ENCODE measurements at places on chromosomes 4 and X.

GRCh38 chrX:72269671-72270251 is 7.3 kb downstream of the RPS4X start:
- DNase-seq: no peak

DNA sequence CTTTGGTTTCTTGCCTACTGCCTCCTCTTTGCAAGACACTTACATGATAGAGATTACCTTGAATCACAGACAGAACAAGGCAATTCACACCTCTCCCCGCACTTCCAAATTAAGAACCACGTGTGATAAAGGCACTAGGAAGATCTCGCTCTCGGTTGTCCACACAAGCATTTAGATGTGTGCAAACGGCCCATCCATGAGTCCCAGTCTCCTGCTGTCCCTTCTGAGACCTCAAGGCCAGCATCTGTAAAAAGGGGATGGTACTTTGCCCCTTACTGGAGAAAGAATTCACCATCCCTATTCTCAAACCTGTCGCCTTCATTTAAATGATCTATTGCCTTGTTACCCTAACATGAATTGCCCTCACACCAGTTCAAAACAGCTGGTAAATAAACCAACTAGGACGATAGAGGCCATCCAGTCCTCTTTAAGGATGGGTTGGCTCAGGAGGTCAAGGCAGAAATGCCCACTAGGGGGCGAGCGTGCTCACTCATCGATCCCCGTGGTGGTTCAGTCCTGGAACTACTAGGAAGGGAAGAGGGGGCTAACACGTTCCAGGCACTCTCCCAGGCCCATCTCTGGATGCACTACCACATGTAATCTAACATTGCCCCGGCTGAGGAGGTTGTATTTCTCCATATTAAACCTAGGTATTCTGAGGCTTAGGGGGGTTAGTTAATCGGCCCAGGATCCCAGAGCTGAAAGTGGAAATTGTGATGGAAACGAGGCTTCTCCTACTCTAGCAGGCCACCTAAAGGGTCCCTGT is 95.8 kb downstream of the DHX15 start:
- DNase-seq: peak; percentile 54

DNA sequence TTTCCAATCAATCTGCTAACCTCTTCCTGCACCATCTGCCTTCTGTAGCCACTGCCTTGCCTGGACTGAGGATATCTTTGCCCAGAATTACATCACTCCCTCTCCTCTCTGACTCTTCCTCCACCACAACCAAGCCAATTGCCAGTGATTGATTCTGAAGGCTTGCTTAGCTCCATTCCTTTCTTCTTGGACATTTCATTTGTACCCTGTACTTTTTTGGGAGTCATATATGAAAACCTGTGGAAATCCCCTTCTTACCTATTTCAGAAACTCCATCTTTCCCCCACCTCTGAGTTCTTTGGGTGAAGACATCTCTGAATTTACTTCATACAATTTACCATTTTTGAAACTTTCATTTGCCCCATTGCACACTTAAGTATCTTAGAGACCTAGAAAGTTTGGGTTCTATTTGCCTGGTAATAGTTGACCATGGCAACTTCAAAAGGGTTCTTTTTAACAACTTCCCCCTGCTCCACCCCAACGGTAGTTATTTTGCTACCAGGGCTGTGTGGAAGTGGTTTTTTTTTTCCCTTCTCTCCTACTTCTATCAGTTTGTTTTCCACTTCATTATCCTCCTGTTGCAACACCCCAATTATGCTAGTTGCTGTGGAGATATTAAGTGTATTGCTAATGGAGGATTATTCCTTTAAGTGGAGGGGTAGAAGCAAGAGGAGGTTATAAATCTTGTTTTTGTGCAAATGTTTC is 14.3 kb downstream of the SGMS2 start:
- DNase-seq: no peak

- no peak for DNase-seq
Measured at GRCh38 chr4:152972821-152973628, 36.9 kb downstream of the FHDC1 start.

DNA sequence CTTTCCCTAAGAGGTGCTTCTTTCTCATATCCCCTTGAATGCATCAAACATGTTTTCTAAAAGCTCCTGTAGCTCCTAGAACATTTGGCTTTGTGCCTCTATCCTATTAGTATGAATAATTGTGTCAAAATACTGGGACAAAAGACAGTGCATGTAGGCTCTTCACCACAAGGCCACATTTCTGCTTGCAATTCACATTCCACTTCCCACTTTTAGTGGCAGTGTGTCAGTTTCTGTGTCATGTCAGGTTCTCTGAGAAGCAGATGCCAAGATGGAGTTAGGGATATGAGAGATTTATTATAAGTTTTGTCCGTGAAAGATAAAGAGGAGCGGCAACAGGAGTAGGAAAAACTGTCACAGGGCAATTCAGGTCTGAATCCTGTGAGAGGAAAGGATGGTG is 61.3 kb upstream of the GPRIN3 start:
- no peak for DNase-seq

GRCh38 chrX:17414839-17415238 is 39.8 kb downstream of the NHS start:
- peak; percentile 10 for DNase-seq

- no peak for DNase-seq
Measured at GRCh38 chrX:6446582-6446981, 88.3 kb downstream of the VCX3A start.

DNA sequence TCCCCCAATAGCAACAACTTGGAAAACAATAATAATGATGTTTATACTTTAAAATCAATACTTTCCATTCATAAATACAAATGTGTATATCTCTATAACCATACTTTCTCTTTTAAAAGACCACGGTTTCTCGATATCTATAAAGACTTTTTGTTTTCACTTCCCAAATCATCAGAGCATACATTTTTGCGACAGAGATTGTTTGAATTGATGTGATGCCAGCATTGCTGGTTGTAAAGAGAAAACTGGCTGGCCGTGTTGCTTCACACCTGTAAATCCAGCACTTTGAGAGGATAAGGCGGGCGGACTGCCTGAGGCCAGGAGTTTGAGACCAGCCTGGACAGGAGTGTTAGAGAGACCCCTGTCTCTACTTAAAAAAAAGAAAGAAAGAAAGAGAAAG is 77.6 kb upstream of the ZNF518B start:
- DNase-seq: no peak

GRCh38 chr4:183541752-183542040 is 36.8 kb downstream of the ING2 start:
- no peak for DNase-seq

- no peak for DNase-seq
Measured at GRCh38 chr4:155304375-155304774, 72.4 kb downstream of the MAP9 start.

GRCh38 chr4:15655223-15656037 is at the start of gene FBXL5:
Gene FBXL5, minus strand, starts transcription at chr4:15655357. Its CDS starts 70 bp downstream, at chr4:15655287.
- DNase-seq: peak; percentile 81

- no peak for DNase-seq
Measured at GRCh38 chrX:118579417-118579816, 83.8 kb downstream of the DOCK11 start.

GRCh38 chr4:87230806-87231205 is 10.4 kb upstream of the KLHL8 start:
- DNase-seq: no peak

- no peak for DNase-seq
Measured at GRCh38 chrX:18875256-18875878, 108.5 kb downstream of the PHKA2 start.

GRCh38 chrX:10107483-10107882 is 49.3 kb upstream of the CLCN4 start:
- no peak for DNase-seq

DNA sequence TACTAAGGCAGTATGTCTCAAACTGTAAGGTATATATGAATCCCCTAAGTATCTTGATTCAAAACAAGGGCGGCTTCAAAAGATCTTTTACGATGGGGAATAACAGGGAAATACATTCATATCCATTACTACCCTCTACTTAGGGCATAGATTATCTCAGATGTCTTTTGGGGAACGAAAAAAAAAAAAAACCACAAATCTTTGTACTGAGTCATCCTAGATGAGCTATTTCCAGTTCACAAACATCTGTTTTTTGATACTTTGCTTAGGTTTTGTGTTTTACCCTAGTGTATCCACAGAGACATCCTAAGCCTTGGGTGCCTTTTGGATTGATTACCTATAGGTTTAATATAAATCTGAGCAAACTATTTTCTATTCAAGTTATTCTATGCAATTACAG is 457.2 kb downstream of the NLGN4X start:
- DNase-seq: no peak

GRCh38 chr4:98480535-98480934 is 177.9 kb downstream of the TSPAN5 start:
- no peak for DNase-seq

- DNase-seq: no peak
Measured at GRCh38 chr4:70399319-70399718, 1.6 kb downstream of the OPRPN start.

- no peak for DNase-seq
Measured at GRCh38 chr4:117267317-117267716, 181.9 kb upstream of the TRAM1L1 start.

DNA sequence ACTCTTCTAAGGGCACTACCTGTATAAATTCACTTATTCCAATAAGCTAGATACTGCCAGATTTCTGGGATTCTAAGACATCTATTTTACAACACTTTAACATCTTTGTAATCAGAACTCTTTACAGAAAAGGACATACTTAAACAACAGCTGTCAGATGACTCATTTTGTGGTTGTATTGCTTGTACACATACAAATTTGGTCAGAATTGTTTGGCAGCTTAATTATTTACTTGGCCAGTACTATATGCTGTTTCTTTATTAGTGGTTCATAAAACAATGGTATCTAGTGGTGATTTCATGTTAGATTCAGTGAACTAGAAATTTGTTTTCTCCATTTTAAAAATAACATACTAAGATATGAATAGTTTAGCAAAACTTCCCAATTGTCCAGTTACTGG is 27.2 kb downstream of the PALLD start:
- DNase-seq: no peak
